ENCODE measurements at places on chromosomes 6 and 20.

GRCh38 chr6:131451321-131452144, 121.5 kb upstream of the ARG1 start:
- DNase-seq, result no peak

DNA sequence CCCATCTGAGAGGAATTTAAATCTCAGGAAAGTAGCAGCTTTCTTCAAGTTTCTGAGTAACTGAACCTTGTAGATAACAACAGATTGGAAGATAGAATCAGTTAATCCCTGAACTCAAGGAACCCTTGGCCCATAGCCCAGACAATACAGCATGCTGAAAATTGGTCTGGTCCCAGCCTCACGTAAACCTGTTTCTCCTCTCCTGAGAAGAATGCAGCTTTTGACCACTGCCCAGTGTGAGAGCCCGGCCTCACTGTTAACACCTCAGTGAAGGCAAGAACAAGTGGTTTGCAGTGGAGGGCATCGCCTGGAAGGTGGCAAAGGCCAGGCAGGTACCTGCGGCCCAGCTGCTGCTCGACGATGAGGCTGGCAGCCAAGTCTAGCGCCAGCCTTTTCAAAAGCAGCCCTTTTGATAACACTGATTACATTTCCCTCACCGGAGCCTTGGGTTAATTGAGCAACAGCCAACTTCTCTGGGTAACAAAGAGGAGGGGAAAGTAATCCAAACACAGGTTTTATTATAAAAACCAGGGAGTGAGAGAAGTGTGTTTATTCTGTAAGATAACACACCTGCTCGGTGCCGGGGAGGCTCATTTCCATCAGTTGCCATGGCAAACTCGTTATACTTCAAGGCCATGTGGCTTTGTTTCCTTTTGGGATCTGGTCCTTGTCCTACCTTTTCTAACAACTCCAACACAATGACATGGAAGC, 54.0 kb downstream of the TRAF3IP2 start:
- no peak for DNase-seq

- peak; percentile 78 for DNase-seq
Observed at GRCh38 chr20:62405108-62405980, 1.7 kb downstream of the CABLES2 start.

DNA sequence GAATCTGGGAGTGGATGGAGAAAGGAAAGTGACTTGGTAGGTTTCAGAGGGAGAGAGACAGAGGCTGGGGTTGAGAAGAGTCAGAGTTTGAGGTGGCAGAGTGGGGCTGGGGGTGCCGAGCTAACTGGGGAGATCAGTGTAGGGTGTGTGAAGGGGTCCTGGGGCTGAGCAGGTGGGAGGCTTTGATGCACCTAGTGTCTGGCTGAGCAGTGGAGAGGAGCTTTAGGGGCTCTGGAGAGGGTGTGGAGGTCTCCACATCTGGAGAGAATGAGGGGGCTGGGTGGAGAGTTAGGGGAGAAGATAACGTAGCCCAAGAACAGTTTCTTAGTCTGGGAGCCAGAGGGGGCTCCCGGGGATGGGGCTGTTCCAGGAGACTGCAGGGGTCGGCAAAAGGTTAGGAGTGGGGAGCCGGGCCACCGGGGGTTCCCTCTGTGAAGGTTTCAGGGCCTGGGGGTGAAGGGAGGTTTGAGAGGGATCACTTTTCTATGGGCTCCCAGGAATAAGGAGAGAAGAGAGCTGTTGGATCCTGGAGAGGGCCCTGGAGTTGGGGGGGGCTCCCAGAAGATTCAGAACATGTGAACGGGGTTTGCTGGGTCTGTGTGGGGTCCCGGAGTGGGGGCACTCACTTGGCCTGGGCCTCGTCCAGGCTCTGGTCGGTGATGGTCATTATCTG, 797 bp downstream of the PBX2 start:
- DNase-seq, result no peak

DNA sequence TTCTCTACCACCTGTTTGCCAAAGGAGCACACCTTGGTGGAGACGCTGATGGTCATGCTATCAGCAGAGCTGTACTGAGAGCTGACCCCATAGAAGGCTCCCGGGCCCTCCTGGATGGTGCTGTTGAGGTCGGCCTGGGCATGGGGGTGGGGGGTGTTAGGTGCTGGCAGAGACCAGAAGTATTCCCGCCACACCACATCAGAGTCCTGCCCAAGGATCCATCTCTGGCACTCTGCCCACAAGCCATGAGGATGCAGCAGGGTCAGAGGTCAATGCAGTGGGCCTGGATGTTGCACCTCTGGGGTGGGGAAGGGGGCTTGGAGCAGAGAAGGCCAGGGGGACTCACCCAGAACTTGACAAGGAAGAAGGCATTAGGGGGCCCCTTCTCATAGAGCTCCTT, 7.4 kb downstream of the RPL10A start:
- no peak for DNase-seq

DNA sequence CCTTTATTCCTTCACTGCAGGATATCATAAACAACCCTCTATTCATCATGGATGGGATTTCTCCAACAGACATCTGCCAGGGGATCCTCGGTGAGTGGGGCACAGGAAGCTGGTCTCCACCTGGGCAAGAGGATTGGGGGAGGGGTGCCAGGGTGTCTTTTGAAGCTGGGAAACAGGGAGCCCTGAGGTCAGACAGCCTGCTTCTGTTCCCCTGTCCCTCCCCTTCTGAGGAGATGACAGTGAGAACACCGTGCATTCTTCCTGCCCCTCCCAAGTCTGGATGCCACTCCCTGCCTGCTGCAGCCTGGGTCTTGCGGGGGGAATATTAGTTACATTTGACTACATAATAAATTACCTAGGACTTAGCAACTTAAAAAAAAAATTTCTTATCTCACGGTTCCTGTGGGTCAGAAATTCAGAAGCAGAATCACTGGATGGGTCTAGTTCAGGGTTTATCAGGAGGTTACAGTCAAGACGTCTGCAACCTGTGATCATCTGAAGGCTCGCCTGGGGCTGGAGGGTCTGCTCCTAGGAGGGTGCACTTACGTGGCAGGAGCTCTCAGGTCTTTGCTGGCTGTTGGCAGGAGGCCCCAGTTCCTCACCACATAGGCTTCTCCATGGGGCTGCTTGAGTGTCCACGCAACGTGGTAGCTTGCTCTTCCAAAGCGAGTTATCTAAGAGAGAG, 11.4 kb downstream of the CAPN11 start:
- no peak for DNase-seq

GRCh38 chr6:82088978-82089771, 158.4 kb downstream of the IBTK start:
- DNase-seq, result no peak

DNA sequence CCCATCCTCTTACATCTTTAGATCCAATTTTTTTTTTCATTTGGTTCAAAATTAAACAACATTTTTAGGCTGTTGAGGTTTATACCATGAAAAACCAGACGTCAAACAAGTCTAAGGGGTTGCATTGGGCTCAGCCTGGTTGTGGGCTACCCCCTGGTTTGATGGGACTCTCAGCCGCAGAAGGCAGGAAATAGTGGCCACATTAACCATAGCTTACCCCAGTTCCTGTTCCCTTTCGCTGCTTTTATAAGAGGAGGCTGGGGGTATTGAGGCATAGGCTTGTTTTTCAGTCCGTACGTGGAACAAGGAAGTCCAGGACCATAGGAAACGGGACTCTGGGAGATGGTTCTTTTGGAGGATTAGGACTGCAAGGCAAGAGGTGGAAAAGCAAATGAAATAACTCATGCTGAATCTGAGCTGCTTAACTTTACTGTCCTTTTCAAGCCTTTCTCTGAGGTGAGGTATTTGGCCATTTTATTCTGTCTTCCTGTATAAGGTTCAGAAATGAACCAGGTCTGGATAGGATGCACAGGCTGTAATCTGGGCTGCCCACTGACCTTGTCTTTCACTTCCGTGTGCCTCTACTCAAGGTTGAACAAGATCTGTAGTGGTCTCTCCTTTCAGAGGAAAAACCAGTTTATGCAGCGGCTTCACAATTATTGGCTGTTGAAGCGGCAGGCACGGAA, 7.7 kb downstream of the BRPF3 start:
- DNase-seq, result no peak

DNA sequence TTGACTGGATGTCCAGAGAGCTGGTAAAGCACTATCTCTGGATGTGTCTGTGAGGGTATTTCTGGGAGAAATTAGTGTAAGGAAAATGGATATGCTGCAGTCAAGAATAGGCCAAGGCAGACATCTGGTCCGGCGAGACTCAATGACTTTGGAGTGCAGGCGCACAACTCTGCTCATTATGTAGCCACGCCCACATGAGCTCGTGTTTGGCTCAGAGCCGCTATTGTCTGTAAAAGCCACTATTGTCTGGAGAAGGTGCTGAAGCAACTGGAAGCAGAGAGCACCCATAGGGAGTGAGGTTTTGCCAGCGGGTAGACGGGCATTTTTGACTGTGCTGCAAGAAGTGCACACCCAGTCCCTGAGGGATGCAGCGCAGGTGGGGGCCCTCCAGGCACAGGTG, 305.0 kb upstream of the POU3F2 start:
- DNase-seq, result no peak

DNA sequence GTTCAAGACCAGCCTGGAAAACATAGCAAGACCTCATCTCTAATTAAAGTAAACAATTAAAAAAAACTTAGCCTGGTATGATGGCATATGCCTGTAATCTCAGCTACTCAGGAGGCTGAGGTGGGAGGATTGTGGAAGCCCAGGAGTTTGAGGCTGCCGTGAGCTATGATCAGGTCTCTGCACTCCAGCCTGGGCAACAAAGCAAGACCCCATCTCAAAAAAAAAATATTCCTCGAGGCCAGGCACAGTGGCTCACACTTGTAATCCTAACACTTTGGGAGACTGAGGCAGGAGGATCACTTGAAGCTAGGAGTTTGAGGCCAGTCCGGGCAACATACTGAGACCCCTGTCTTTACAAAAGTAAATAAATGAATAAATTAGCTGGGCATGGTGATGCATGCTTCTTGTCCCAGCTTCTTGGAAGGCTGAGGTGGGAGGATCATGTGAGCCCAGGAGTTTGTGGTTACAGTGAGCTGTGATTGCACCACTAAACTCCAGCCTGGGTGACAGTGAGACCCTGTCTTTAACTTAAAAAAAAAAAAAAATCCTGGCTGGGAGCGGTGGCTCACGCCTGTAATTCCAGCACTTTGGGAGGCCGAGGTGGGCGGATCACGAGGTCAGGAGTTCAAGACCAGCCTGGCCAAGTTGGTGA, 9.3 kb upstream of the C2 start:
- DNase-seq, result no peak

DNA sequence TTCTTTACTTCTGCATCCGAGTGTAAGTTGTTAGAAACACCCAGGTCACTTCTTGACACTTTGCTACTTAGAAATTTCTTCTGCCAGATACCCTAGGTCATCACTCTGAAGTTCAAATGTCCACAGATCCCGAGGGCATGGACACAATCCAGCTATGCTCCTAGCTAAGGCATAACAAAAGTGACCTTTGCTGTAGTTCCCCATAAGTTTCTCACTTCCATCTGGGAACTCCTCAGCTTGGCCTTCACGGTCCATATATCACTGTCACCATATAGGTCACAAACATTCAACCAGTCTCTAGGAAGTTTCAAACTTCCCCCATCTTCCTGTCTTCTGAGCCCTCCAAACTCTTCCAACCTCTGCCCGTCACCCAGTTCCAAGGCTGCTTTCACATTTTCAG, 65.3 kb downstream of the IRF4 start:
- no peak for DNase-seq

DNA sequence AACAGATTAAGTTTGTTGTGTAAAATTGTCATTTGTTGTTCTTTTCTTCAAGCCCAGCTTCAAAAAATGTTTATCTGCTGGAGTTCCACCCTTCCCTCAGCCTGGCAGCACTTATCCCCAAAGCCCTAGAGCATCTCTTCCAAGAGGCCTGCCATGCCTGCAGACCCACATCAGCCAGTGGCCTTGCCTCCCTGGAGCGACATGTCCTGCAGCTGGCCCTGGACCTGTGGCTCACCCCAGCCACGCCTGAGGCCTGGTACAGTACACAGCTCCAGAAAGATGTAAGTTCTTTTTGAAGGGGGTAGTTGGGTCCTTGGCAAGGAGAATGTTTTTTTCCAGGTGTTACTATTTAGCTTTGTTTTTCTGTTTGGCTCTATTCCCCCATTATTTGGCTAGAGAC, 124.8 kb downstream of the CD164 start:
- no peak for DNase-seq
